ENCODE measurements at places on chromosomes 7 and 10. TPM values are rescaled to one million over a fixed set of nuclear protein-coding genes. Genes with fewer than 3 reads are reported as not detected.

DNA sequence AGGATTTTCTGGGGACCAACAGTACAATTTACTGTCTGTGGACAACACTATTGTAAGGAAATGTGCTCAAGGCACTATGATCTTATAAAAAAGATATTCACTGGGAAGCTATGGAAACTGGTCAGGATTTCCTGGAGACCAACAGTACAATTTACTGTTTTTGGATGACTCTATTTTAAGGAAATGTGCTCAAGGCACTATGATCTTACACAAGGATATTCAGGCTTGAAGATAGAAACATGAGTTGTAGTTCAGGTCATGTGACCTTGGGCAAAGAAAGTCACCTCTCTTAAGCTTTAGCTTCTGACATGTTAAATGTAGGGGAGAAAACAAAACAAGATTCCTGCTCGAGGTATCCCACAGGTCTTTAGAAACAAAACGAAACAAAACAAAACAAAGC is 1.7 kb upstream of the ITPRID1 start:
- no peak for DNase-seq

Gene DNAH11
- total RNA-seq = not detected

- no peak for DNase-seq
Observed at GRCh38 chr7:105636982-105637381, 55.7 kb upstream of the EFCAB10 start.

DNA sequence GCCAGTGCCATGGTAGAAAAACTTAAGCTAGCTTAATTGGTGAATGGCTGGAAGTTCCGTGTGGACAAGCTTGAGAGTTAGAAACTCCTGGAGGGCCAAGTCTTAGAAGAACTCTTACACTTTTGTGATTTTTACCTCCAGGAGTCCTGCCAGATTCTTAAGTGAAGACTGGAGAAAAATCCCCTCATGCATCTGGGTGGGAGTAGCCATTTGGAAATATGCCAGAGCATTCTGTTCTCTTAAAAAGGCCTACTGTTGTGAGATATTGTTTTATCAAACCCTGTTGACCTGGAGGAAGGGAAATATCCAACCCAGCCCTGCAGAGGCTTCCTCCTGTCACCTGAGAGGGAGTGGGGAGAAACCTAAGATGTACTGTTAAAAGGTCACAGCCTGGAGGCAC is 17.6 kb upstream of the MCM10 start:
- DNase-seq = no peak

GRCh38 chr7:44912775-44913347 is 27.5 kb upstream of the PURB start:
- DNase-seq = peak; percentile 72

Gene CAV1
- total RNA-seq = 1,077 TPM

Gene ATG9B
- total RNA-seq = 13.7 TPM

Gene ZNF655
- total RNA-seq = 75.6 TPM

Gene KCND2
- 0.72 TPM for total RNA-seq

DNA sequence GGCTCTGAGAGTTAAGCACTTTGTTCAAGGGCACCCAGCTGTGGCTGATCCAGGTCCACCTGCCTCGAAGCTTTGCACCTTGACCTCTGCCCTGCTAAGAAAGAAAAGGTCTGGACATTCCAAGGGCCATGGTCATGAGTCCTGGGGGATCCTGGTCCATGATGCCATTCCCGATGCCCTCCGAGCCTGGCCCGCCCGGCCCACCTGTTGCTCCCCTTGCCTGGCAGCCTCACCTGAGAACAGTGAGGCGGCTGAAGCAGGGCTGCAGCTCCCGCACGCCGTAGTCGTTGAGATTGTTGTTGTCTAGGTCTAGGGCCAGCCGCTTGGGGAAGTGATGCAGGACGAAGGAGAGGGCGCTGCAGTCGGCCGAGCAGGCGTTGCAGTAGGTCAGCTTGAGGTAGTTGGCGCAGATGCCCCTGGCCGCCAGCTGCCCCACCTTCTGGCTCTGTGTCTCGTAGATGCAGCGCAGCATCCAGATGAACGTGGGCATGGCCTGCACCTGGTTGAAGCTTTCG is 27.5 kb downstream of the NOD1 start:
- DNase-seq = no peak

Gene FAM241B
- 13.0 TPM for total RNA-seq
